ENCODE measurements at places on chromosomes 11 and 22.

DNA sequence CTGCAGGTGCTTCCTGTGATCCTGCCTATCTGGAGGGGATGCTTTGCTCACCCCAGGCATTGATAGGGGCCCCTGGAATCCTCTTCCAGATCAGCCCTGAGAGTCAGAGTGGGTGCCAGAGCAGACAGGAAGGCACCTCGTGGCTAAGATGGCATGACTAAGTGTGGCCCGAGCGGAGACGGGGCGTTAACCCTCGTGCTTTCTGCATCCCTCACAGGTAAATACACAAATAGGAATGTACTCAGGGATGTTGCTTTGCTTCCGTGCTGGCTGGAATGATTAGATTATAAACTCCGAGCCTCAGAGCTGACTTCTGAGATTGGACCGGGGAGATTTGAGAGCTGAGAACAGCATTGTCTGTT is 312.7 kb upstream of the B3GAT1 start:
- DNase-seq, result no peak

- no peak for DNase-seq
Observed at GRCh38 chr11:32056438-32056837, 34.4 kb upstream of the RCN1 start.

GRCh38 chr11:76025068-76025467 is 181.2 kb downstream of the WNT11 start:
- no peak for DNase-seq

GRCh38 chr22:21074102-21074715 is 28.5 kb downstream of the LRRC74B start:
- DNase-seq, result no peak

GRCh38 chr11:120057595-120058581 is 80.0 kb downstream of the TRIM29 start:
- no peak for DNase-seq

- no peak for DNase-seq
Observed at GRCh38 chr11:10725907-10726253, 25.2 kb upstream of the CTR9 start.

GRCh38 chr11:8008212-8008611 is 21.1 kb downstream of the EIF3F start:
- no peak for DNase-seq

DNA sequence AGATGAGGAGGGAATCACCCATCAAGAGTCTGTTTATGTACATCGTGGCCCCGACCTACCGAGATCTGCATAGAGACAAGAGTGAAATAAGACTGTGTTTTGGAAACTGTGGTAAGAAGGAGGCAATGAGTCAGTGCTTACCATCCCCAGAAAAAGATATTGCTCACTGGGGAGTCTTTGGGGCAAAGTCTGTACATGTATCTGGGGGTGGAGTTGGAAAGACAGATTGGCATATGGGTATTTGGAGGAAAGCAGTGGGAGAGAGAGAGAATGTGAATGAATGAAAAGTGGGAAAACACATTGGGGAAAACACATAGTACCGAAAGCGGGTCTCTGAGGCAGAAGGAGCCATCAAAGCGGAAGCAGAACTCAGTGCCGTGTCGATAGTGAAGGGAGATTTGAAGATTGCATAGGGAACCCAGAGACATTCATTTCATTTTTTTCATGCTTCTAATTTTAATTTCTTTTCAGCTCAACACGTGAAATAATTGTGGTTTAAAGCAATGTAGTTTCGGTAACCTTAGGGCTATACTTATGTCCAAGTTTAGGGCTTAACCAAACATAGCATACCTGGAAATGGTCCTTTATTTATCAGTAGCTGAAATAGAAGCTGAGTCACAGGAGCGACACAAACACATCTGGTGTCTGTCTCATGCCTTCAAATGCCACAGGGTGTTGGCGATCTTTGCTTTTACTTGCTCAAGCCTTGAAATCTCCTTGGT is 98.6 kb upstream of the CD44 start:
- peak; percentile 67 for DNase-seq

- DNase-seq, result no peak
Observed at GRCh38 chr11:71443736-71444445, 4.3 kb downstream of the DHCR7 start.

- DNase-seq, result no peak
Observed at GRCh38 chr11:45807792-45808238, 2.9 kb downstream of the SLC35C1 start.

- no peak for DNase-seq
Observed at GRCh38 chr11:96035740-96036078, 111.8 kb upstream of the MTMR2 start.

GRCh38 chr11:68896171-68896959 is 7.3 kb downstream of the MRPL21 start:
- DNase-seq, result no peak

DNA sequence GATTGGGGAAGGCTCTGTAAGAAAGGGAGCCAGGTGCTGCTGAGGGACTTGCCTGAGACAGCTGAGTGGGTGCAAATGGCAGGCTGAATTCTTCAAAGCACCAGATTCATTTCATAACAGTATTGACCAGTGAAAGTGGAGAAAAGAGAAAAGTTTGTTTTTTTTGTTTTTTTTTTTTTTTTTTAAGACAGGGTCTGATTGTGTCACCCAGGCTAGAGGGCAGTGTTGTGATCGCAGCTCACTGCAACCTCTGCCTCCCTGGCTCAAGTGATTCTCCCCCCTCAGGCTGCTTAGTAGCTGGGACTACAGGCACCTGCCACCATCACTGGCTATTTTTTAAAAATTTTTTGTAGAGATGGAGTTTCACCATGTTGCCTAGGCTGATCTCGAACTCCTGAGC is 494.0 kb downstream of the MIAT start:
- no peak for DNase-seq

DNA sequence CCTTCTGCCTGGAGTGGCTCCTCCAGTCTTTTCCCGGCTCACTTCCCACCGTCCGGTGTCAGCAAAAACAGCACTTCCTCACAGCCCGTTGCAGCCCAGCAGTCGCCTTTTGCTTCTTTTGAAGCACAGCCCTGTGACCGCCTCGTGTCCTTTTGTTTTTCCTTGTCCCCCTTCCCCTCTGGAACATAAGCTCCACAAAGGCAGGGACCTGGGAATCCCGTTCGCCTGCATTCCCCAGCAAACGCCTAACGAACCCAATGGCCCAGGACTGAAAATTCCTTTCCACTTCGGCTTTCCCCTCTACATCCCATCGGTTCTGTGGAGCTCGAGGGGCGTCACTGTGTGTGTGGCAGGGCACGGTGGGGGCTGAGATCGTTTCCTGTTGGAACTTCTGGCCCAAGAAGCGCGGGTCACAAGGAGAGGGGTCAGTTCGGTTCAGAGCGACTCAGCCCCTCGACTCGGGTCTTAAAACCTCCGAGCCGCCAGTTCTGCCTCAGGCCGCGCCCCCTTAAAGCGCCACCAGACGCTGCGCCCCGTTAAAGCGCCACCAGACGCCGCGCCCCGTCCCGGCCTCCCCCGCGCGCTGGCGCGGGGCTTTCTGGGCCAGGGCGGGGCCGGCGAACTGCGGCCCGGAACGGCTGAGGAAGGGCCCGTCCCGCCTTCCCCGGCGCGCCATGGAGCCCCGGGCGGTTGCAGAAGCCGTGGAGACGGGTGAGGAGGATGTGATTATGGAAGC is 841 bp downstream of the RIC8A start:
- DNase-seq, result peak; percentile 78

GRCh38 chr22:28835630-28836189 is 35.3 kb upstream of the XBP1 start:
- no peak for DNase-seq

DNA sequence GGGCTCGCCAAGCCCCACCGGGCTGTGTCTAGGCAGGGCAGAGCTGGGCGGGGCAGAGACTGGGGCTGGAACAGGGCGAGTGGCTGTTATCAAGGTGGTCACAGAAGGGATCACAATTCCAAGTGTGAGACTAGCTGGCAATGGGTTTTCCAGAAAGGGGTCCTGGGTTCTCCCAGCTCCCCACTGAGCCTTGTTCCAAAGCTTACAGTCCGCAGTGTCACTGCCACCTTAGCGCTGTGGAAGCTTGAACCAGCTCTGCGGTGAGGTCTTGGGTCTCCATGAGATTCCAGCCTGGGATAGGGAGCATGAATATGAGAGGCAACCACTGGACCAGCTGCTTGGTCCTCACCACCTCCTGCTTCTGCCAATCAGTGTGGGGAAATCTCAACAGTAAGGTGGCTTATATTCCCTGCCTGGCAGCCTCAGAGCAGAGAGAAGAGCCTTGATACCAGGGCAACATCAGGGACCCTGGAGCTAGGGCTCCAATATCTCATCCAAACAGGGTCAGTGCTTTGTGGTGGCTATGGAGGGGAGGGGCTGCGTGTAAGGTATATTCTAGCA is 831 bp downstream of the CD44 start:
- no peak for DNase-seq

DNA sequence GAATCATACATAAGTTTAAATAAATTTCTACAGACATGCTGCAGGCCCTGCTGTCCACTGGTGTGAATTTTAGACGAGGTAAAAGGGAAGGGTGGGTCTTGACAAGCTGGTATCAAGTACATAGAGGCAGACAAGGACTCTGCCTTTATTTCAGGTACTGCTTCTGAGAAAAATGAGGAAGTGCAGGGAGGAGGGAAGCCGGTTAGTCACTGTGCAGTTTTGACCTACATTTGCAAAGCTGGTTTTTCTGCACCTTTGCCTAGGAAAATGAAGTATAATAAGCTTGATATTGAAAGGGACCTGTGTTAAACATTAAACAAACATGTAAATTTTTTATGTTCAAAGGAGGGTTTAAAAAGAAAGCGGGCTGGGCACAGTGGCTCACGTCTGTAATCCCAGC is 24.6 kb downstream of the TMEM45B start:
- no peak for DNase-seq

- no peak for DNase-seq
Observed at GRCh38 chr11:1084561-1085439, 10.1 kb downstream of the MUC2 start.

GRCh38 chr22:47647720-47648119 is 885.3 kb downstream of the TBC1D22A start:
- no peak for DNase-seq

GRCh38 chr11:65136515-65137096 is 2.3 kb upstream of the SYVN1 start:
- DNase-seq, result no peak

Data from stimulated activated naive CD4-positive, alpha-beta T cell treated with Interleukin-2 at 50 U/mL for 16 hours (primary cell).